ENCODE measurements at places on chromosomes 1 and 21.

DNA sequence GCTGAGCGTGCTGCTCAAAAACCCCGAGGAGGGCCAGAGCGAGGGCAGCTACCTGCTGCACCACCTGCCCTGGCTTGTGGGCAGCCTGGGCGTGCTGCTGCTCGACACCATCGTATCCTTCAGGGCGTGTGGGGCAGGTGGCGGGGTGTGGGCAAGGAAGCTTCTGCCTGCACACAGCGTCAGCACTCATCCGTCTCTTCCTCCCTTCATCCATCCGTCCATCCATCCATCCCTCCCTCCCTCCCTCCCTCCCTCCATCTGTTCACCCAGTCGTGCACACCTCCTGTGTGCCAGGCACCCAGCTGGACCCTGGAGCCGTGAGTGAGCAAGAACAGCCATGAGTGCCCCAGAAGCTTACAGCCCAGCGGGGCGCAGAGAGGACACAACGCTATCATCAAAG, 15.2 kb downstream of the SLC66A1 start:
- no peak for DNase-seq

- DNase-seq: no peak
Measured at GRCh38 chr1:41664861-41665640, 180.6 kb upstream of the EDN2 start.

DNA sequence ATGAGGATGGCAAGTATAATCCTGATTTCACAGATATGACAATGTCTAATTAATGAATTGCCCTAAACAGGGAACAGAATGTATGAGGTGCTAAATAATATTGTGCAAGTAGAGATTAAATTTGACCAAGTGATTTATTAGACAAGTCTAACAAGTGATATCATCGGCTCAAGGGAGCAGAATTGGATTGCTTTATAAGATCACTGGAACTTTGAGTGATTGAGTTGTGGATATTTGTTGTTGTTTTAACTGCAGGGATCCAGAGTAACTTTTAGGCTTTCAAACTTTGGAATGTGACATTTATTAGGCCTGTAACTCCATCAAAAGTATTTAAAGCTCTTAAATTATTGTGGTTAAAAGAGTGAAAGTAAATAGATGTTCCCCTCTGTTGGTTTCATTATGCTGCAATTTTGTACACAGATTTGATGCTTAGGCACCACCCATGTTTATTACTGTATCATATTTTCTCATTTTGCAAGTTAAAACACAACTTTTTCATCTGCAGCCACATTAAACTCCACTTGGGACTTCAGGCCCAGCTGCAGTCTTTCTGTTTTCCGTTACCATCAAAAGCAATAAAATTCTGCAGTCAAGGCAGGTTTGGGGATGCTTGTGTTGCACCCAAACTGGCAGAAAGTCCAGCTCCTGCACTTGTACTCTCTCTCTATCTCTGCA, 206.6 kb downstream of the HLX start:
- DNase-seq: no peak

DNA sequence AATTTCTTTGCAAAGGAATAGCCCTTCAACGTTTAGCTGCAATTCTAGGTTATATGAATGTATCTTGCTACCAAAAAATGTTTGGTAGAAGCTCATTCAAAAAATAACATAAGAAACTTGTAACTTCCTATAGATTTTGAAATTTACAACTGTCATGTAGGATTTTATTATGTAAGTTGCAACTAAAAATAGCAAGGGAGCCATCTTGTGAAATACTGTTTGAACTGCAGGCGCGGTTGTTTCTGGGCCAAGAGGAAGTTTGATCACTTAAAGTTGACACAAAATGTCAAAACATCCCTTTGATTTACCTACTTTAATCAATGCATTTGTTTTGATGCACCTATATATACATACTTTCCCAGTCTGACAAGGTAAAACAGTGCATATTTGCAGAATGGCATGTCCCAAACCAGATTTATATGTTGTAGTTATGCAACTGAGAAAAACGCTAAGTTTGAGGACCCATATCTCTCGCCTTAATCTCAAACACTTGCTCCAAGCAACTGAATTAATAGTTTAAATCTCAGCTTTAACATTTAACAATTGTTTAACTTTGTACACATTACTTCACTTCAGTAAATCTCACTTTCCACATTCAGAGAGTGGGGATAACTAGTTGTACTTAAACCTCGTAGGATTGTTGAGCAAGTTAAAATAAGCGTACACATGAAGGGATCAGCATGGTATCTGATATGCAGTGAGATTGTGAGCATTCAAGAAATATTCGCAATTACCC, 63.9 kb downstream of the KCNK2 start:
- DNase-seq: peak; percentile 63

DNA sequence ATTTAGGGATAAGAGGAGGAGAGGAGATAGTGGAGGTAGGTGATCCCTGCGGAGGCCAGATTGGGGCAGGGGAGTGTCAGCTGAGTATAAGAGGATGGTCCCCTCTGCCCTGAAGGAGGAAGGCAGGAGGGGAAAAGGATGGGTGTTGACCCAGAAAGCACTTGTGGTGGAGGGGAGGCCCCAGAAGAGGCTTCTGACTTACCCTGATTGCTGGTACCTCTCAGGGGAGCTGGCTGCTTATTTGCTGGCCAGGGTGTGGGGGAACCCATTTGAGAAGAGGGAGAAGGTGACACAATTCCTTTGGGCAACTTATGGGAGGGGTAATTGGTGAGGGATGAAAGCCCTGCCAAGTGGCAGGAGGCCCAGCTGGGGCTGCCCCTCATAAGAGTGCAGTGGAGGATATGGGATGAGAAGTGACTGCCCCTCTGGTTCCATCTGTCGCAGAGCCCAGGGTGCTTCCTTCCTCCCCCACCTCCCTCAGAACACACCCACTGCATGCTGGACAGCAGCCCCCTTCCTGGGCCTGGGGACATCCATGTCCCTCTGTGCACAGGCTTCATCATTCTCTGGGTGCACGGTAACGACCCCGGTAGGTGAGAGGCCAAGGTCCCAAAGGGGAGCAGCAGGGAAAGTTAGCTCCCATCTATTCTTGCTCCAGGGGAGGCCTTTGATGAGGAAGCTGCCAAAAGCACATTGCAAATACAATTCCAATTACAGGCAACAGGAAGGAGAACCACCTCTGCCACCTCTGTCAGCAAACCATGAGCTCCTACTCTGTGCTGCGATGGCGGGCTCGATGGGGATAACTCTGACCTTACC, 1.4 kb upstream of the PCSK9 start:
- no peak for DNase-seq

DNA sequence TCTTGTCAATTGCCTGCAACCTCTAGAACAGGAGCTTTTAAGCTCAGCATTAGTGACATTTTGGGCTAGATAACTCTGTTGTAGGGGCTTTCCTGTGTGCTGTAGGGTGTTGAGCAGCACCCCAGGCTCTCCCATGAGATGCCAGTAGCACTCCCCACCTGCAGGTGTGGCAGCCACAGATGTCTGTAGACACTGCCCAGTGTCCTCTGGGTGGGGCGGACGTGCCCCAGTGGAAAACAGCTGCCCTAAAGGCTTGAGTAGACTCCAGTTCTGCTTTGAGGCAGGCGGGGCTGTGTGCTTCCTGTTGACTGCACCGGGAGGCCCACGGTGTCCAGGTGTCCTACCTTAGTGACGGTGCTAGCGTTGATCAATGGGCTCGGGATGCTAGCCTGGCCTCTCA, 16.9 kb upstream of the PWP2 start:
- DNase-seq: no peak

GRCh38 chr1:50634251-50634650, 211.0 kb upstream of the DMRTA2 start:
- no peak for DNase-seq

- DNase-seq: no peak
Measured at GRCh38 chr21:45010096-45010495, 64.3 kb upstream of the ADARB1 start.

GRCh38 chr1:36115200-36115669, 9.8 kb downstream of the COL8A2 start:
- no peak for DNase-seq

GRCh38 chr21:42093991-42094421, 22.9 kb downstream of the UMODL1 start:
- DNase-seq: no peak

DNA sequence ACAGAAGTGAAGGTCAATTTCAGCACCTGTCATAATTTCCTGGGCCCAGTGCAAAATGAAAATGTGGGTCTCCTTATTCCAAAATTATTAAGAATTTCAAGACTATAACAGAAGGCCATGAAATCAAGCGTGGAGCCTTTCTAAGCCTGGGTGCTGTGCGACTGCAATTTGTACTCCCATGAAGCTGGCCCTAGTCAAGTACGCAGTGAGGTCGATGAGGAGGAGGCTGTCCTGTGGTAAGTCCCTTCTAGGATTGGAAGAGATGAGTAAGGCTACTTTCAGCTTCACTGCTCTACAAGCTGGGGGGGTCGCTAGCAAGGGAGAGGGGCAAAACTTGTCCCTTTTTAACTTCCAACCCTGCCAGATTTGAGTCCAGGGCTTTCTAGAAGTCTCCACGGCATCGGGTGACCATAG, 410 bp upstream of the NUDC start:
- no peak for DNase-seq

- DNase-seq: no peak
Measured at GRCh38 chr1:174956086-174956485, 43.7 kb upstream of the CACYBP start.

- DNase-seq: no peak
Measured at GRCh38 chr1:168552961-168553360, 9.2 kb upstream of the XCL2 start.

- DNase-seq: peak; percentile 79
Measured at GRCh38 chr1:204408074-204408507, 3.5 kb downstream of the PPP1R15B start.

DNA sequence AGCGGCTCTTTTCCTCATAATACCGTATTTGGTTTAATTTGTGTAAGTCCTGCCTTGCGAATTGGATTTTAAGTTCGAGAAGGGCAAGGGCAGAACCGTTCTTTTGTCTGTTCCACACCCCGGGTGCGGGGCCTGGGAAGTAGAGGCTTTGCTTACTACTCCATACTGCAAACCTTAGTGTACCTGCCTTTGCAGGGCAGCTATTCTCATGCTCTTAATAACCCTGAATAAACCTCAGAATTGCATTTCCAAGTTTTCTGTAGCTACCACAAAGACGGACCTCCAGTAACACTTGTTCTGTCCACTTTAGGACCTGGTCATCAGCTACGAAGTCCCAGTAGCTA, 657 bp upstream of the HNRNPU start:
- DNase-seq: peak; percentile 66

GRCh38 chr21:16624479-16625118, 888.2 kb upstream of the CXADR start:
- no peak for DNase-seq

DNA sequence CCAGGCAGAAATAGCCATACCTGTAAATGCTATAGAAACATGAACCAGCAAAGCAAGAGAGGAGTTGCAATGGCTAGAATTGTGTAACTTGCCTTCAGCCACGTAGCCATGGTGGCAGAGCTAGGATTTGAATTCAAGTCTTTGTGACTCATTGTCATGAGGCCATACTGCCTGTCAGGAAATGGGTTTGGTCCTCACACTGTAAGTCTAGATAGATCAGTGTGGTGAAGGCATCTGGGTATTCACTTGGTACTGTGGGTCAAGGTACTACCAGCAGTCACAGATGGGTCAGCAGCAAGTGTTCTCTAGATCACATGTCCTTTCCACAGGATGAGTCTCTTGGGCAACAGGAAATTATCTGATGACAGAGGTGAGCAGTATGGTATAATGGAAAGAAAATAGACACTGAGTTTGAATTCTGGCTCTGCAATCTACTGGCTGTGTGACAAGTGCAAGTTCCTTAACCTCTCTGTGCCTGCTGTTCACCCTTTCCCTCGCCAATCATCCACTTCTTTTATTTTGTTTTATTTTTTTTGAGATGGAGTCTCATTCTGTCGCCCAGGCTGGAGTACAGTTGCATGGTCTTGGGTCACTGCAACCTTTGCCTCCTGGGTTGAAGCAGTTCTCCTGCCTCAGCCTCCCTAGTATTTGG, 36.9 kb downstream of the FGGY start:
- DNase-seq: no peak

DNA sequence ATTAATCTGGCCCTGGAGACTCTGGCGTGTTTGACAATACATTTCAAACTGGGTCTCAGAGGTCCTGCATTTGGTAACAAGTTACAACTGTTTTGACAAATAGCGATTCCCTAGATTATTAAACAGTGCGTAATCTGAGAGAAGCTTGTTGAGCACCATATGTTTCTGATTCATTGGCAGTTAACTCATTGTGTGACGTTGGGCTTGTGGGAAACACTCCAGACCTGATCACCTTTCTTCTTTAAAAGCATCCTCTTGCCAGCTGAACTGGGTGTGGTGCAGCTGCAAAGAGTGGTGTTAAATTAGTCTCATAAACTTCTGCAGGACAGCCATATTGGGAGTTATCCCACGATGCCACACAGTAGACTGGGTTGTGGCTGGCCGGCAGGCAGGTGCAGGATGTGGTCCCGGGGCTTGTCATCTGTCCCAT, 82.7 kb downstream of the CDC7 start:
- no peak for DNase-seq

GRCh38 chr1:24104854-24105253, 7.1 kb downstream of the MYOM3 start:
- DNase-seq: no peak

- peak; percentile 57 for DNase-seq
Measured at GRCh38 chr1:221839782-221840395, 98.0 kb upstream of the DUSP10 start.

DNA sequence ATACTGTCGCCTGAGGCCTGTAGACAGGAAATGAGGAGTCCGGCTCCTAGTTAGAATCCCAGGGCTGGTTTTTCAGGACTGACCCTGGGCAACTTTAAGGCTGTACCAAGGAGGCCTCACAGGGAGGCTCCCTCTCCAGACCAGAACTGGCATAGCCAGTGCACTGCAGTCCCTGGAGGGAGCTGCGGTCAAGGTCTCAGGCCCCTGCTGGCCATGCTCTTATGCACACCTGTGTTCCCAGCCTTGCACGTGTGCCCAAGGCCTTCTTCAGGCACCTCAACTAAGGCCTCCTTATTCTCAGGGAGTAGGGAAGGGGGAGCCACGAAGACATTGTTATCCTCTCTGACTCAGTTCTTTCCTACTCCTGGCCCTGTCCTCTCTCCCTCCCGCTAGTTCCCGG, 22.0 kb upstream of the IFNAR1 start:
- DNase-seq: no peak

DNA sequence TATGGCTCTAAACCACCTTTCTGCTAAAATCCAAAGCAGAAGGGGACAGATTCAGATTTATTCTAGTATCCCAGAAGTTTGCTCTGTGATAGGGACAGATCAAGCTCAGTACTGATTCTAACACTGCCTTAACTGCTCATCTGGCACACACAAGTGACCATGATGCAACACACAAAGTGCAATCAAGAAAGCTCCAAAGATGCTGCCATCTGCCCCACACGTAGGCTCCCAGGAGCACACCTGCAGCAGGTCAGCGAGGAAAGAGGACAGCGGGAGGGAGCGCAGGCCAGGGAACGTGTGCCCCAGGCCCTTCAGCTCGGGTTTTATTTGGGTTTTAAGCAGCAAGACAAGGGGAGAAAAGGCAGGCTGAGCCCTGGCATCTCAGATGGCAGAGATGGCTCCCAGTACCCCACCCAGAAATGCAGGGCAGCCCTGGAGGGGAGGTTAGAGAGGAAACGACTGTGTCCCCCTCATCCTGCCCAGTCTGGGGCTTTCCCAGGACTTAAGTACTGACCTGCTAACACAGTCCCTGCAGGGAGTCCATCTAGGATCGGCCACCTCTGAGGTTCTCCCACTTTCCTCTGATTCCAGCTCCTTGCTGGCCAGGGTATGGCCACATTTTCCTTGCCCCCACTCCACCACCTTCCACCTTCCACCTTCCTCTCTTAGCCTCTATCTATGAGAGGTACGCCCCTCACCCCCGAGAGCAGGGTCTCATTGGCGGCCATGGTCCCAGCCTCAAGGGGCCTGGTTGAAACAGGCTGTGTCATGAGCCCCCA, 1.2 kb downstream of the TRIM11 start:
- DNase-seq: no peak

GRCh38 chr1:167658574-167659328, 28.7 kb downstream of the RCSD1 start:
- peak; percentile 51 for DNase-seq

Data from hematopoietic multipotent progenitor cell treated with erythropoietin and hydrocortisone succinate and interleukin-3 and kit ligand, for 4 days (in vitro differentiated cells).